ENCODE measurements at places on chromosomes 3 and 15. TPM values are rescaled to one million over a fixed set of nuclear protein-coding genes. Genes with fewer than 3 reads are reported as not detected.
A peak's percentile ranks its signal among the peaks of the same experiment; 100 is the strongest.

- DNase-seq: no peak
Measured at GRCh38 chr15:95541301-95541700, 789.2 kb upstream of the NR2F2 start.

DNA sequence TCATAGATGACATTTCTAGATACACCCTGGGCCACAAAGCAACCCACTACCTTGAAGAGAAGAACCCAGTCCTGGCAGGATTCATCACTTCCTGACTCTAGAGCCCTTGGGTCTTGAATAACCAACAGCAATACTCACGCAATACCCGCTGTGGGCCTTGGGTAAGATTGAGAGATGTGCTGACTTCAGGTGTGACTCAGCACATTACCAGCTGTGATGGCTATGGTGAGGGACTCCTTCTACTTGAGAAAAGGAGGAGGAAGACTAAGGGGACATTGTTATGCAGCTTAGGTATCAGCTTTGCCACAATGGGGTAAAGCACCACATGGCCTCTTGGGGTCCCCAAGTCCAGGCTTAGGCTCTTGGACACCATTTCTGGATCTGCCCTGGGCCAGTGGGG, 14.9 kb downstream of the C3orf33 start:
- DNase-seq: no peak

- DNase-seq: no peak
Measured at GRCh38 chr15:40114218-40114617, 5.5 kb upstream of the BMF start.

DNA sequence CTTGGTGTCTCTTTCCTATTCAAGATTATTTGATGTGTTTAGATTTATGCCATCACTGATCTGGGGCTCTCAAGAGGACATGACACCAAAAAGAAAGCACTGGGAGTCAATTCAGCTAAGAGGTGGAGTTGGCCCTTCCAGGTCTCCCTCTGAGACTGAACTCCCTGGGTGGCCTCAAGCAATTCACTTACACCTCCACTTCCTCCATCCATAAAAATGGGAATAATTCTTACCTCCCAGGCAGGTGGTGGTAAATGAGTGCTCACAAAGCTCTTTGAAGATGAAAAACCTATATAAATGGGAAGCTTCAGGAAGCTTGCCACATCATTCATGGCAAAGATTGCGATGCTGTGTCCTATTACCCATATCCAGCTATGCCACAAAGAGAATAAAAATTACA, 59.2 kb upstream of the ICE2 start:
- no peak for DNase-seq

DNA sequence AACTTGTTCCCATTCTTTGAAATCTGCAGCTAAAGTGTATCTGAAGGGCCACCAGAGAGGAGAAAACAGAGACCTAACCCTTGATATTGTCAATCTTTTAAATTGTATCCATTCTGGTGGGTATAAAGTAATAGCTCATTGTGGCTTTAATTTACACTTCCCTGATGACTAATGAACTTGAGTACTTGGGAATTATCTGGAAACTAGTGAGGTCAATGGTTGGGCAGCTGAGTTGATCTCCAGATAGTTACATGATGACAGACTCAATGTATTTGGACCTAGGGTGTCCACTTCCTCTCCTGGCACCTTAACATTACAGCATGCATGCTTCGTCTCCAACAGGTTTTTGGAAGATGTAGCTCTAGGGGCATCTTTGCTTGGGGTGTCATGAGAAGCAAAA, 195.2 kb downstream of the PDCD6IP start:
- no peak for DNase-seq

GRCh38 chr15:88834211-88834812, 31.1 kb downstream of the ACAN start:
- peak; percentile 34 for DNase-seq

DNA sequence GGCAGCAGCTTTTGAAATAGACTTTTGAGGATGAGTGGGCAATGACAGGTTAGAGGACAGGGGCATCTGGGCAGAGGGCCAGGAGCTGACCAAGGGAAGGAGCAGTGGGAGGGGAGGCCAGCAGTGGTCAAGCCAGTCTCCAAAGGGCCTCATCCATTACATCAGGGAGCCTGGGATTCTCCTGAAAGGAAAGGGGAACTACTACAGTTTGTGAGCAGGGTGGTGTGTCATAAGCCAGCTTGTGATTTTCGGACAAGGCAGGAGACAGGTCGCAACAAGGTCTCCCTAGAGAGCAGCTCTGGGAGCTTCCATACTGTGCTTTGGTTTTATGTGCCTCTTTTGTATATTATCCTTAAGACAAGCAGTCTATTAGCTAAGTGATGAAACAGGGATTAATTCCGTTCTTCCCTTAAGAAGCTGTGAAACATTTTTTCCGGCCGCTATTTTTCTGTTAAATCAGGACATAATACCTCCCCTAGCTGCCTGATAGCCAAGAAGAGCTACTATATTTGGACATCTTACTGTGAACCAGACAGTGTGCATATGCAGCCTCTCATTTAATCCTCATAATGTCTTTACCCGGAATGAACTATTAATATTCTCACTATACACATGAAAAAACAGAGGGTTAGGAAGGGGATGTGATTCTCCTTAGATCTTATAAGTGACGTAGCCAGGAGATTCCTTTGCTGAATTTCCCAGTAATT, 46.4 kb downstream of the C2CD4B start:
- no peak for DNase-seq

DNA sequence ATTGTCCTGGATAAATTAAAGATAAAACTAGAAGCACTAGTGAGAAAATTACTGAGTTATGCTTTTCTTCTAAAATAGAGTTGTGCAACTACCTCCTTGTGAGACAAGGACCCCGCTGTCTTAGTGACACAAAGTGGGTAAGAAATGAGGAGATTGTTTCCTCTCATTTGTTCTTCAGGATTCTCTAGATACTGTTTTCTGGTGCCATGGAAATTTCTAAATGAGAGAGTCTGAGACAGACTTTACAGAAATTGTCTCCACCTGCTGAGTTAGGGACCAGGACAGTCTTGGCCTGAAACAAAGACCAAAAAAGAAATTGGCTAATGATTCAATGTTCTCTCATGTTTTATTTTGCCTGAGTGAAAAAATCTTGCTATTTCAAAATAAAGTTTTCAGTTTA, 427.5 kb downstream of the TUSC7 start:
- DNase-seq: no peak

DNA sequence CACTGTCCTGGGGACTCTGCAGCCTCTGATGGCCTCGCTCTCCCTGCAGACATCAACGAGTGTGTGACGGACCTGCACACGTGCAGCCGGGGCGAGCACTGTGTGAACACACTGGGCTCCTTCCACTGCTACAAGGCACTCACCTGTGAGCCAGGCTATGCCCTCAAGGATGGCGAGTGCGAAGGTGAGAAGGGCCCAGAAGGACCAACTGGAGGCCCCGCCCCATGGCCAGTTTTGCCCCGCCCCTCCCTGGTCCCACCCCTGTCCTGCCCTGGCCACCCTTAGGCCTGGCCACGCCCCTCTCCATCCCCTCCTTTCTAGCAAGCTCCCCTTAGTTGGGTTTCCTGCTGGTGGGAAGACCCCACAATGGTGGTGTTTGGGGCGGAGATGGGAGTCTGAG, 77.5 kb downstream of the FBLN2 start:
- DNase-seq: no peak

GRCh38 chr3:141643391-141643790, 94.7 kb upstream of the RNF7 start:
- DNase-seq: no peak

- DNase-seq: no peak
Measured at GRCh38 chr3:190855151-190855550, 7.3 kb downstream of the GMNC start.

DNA sequence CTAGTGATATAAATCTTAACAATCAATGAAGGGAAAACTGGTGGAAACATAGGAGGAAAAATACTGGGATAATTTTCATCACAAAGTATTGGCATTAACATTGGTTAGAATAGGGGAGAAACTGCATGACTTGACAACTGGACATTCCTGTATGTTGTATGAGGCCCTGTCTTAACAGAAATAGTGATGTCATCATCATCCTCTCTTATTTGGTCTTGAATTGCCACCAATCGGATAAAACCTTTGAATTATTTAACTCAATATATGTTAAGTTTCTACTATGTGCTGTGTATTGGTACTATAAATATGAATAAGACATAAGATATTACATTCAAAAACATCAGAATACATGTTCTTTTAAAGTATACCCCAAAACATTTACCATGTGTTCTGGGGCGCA, 130.1 kb upstream of the CCDC54 start:
- no peak for DNase-seq

- no peak for DNase-seq
Measured at GRCh38 chr15:43169888-43170287, 15.3 kb upstream of the CCNDBP1 start.

DNA sequence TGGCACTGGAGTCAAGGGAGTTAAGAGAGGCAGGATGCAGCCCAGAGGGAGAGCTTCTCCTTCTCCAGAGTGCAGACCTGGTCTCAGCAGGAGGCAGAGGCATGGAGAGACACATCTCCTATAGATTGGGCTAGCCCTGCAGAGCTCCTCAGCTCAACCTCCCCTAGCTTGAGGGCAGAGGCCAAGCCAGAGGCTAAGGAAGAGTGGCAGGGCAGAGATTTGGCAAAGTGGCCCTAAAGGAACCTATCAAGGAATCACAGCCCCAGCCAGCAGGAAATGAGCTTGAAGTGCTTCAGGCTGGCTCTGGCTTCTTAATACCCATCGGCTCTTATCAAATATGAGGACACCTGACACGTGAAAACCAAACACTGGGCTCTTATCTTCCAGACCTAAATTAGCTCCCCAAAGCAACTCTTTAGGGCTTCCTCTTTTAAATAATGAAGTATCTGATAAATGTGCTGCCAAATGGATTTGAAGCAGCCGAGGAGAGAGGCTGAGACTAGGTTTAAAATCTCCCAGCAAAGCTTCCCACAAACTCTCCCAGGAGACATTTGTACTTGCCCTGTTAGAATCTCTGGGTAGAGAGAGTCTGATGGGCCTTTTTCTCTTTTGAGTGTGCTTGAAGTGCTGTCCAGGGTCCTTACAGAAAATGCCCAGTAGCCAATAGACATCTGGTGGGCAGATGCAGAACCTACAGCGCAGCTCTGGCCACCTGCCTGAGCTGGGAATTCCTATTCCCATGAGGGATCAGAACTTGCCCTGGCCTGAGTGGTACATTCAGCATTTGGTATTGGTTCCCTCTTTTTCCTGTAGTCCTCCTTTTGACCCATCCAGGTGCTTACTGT, 271.4 kb downstream of the CLSTN2 start:
- DNase-seq: peak; percentile 20

- DNase-seq: no peak
Measured at GRCh38 chr3:17945799-17946399, 203.5 kb upstream of the TBC1D5 start.

- no peak for DNase-seq
Measured at GRCh38 chr3:42503251-42503924, 945 bp downstream of the VIPR1 start.

DNA sequence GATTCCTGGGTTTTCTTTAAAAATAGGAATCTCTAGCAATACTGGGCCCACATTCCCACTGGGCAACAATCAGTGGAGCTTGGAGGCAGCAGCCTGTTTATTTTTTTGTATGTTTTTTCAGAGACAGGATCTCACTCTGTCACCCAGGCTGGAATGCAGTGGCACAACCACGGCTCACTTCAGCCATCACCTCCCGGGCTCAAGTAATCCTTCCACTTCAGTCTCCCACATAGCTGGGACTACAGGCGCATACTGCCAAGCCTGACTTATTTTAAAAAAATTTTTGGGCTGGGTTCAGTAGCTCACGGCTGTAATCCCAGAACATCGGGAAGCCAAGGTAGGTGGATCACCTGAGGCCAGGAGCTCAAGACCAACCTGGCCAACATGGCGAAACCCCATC, 29.1 kb upstream of the GNB5 start:
- DNase-seq: no peak

GRCh38 chr15:90617171-90617570, 87.4 kb downstream of the CRTC3 start:
- no peak for DNase-seq

- no peak for DNase-seq
Measured at GRCh38 chr3:147311716-147312115, 94.6 kb downstream of the ZIC4 start.

DNA sequence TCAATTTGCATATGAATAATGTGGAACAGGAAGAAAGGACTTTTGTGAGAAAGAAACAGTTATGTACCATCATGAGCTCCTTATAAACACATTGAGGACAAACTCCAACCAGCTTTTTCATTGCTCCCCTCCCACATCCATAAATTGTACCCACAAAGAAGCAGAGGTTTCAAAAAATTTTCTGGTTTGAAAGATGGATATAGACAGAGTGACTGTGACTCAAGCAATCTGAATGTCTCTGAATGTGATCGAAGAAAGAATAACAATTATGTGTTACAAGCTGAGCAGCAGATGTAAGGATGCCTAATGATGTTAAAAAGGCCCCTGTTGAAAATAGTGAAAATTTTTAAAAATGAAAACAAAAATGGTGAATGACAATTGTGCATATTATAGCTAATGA, 127.4 kb downstream of the TFG start:
- no peak for DNase-seq

- DNase-seq: no peak
Measured at GRCh38 chr3:33441225-33441976, 1.2 kb upstream of the UBP1 start.

DNA sequence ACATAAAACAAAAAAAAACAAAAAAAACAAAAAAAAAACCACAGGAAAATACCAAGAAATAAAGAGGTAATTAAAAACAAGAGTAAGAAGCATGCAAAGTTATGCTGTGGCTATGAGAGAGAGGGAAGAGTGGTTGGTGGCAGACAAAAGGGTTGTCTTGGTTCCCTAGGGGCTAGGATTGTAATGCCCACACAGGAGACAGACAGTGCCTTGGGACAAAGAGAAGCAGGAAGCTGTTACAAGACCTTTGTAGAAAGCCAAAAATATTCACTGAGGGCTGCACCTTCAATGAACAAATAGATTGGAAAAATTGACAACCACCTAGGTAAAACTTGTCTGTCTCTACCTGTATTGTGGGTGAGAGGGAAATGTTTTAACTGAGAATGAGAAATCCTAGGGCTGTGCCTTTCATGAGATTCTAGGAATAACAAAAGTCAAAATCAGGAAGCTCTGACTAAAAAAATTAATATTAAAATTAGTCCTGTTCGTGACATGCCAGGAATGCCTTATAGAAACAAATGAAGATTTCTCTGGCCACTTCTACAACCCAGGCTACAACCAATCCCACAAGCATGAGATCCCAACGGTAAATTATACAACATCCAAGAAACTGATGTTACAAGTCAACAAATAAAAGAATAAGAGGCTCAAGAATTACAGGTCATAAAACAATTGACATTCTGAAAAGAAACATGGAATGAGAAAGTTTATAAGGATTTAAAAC, 45.0 kb upstream of the PRICKLE2 start:
- no peak for DNase-seq

GRCh38 chr3:59052803-59053411, 3.1 kb upstream of the CFAP20DC start:
- DNase-seq: no peak

Gene GLDN
- 0.18 TPM for polyA plus RNA-seq

Gene PLA2G4F
- 0.36 TPM for polyA plus RNA-seq

Gene CDHR4
- not detected for polyA plus RNA-seq

Gene RYR3
- 75.9 TPM for polyA plus RNA-seq

Gene SAMD7
- not detected for polyA plus RNA-seq

Gene CCR8
- not detected for polyA plus RNA-seq

Gene C2CD4B
- 6.0 TPM for polyA plus RNA-seq

Gene SPTBN5
- polyA plus RNA-seq: 1.9 TPM

Gene FGF7
- 45.0 TPM for polyA plus RNA-seq

Gene FANCD2OS
- polyA plus RNA-seq: not detected

Gene EFHB
- polyA plus RNA-seq: 0.19 TPM

Gene CPNE9
- polyA plus RNA-seq: not detected

Gene MYZAP
- polyA plus RNA-seq: 2.5 TPM

Gene PLA2G4E
- 1.7 TPM for polyA plus RNA-seq

Data from muscle of arm (tissue), 14 donors.